ENCODE measurements at places on chromosomes 7 and 10.

- no peak for DNase-seq
Measured at GRCh38 chr10:17144757-17145156, 15.1 kb upstream of the CUBN start.

GRCh38 chr7:54084340-54084739 is 457.8 kb upstream of the VSTM2A start:
- no peak for DNase-seq

GRCh38 chr7:88305044-88305443 is 1.6 kb downstream of the STEAP4 start:
- DNase-seq: no peak

- peak; percentile 67 for DNase-seq
Measured at GRCh38 chr10:43409385-43410109, 561 bp upstream of the HNRNPF start.

GRCh38 chr7:33905389-33906032 is at the start of gene BMPER:
BMPER (plus strand) TSS chr7:33905539; CDS start chr7:33905614, 75 bp downstream.
- no peak for DNase-seq

GRCh38 chr10:3786295-3787015 is 1.4 kb upstream of the KLF6 start:
- DNase-seq: no peak

All from T-helper 1 cell (primary cell).